ENCODE measurements at places on chromosomes 13 and 19.

GRCh38 chr13:39789451-39789850 is 134.0 kb downstream of the COG6 start:
- DNase-seq = no peak

DNA sequence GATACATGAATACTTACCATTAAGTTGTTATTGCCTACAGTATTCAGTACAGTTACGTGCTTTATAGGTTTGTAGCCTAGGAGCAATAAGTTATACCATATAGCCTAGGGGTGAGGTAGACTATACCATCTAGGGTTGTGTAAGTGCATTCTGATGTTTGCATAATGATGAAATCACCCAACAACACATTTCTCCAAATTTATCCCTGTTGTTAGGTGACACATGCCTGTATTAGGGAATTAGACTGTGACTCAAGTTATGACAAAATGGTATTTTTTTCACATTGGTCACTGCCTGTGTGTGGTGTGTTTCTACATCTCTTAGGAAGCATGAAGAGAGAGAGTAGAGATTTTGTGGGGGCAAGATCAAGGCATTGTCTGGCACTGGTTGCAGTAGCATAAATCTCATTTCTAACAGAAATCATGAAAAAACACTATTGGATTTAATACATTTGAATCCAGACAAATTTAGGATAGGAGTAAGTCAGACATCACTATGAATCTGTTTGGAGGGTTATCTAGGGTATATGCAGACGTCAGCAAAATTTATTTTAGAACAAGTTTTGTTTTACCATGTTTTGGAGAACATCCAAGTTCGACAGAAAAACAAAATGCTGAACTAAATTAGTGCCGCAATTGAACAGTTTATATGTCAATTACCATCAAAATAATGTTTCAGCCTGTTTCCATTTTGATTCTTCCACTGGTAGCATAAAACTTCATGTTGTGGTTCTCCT is 332.1 kb downstream of the LMO7 start:
- no peak for DNase-seq

- no peak for DNase-seq
These were observed 63.0 kb downstream of the ZNF208 start for GRCh38 chr19:21947775-21948174.

DNA sequence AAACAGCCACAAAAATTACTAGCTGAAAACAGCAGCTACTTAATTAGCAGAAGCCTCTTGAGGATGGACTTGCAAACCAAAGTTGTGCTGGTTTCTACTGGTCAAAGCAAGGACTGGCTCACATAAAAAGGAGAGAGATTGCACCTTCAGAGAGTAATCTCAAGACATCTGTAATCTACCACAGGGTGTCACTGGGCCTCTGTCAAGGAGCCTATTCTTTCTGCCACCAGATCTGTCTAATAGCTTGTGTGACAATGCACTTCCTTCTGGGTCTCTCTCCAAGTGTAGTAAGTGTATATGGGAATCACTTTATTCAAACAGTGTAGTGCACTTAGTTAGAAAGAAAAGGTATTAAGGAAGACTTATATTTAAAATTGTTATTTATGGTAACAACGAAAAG is 24.4 kb upstream of the ZNF561 start:
- no peak for DNase-seq

GRCh38 chr13:50561739-50562138 is 281.8 kb downstream of the DLEU7 start:
- no peak for DNase-seq

DNA sequence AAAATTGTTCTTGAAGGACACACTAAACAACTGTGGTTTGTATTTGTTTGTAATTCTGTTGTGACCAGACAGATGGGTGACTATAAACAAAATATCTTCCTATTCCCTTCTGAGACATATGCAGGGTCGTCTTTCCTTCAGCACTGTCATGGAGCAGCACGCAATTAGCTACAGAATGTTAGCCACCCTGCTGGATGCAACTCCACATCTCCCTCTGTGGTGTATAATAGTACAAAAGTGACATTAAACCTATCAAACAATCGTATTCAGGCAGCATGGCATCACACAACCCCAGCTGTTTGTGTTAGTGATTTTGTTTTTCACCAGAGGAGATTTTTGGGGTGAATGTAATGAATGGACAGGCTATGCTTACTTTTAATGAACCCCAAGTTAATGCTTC is 146.2 kb downstream of the GPC6 start:
- no peak for DNase-seq

DNA sequence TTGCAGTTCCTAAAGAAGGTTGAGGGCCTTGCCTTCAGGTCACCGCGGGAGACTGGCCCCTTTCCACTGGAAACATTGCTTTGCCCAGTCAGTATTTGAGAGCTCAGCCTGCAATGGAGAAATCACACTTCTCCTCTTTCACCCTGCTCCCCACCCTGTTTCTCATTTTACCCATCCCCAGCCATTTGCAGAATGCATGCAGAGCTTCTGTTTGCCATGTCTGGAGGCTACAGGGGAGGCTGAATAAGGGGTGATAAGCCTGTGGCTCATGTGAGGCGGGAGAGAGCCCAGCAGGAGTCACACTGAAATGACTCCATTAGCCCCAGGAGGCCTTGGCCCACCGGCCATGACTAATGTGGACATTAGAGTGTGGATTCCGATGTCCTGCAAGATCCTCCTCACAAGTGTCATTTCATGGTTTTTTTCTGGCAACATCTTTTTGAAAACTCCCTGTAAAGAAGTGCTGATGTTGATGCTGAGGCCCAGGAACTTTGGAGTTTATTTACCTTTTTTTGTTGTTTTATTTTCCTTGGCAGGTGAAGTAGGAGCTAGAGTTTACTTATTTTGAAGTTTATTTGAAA is 6.3 kb downstream of the SPINT2 start:
- no peak for DNase-seq

- DNase-seq = peak; percentile 71
These were observed 17.2 kb upstream of the ZBTB7A start for GRCh38 chr19:4083677-4084546.

DNA sequence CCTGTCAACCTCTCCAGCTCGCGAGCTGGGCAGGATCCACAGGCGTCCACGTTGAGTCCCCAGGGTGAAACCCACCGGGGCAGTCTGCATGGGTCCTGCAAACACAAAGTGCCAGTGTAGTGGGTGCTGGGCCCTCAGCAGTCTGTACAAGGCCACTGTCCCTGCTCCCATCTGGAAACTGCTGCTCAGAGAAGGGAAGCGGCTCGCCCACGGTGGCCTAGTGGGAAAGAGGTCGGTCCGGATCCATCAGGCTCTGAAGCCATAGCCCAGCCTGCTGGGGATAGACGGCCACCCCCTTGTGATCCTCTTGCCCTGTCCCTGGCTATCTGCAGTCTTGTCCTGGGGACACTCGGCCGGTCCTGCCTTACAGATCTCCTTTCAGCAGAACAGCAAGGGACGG is 2.6 kb upstream of the DIRAS1 start:
- no peak for DNase-seq

DNA sequence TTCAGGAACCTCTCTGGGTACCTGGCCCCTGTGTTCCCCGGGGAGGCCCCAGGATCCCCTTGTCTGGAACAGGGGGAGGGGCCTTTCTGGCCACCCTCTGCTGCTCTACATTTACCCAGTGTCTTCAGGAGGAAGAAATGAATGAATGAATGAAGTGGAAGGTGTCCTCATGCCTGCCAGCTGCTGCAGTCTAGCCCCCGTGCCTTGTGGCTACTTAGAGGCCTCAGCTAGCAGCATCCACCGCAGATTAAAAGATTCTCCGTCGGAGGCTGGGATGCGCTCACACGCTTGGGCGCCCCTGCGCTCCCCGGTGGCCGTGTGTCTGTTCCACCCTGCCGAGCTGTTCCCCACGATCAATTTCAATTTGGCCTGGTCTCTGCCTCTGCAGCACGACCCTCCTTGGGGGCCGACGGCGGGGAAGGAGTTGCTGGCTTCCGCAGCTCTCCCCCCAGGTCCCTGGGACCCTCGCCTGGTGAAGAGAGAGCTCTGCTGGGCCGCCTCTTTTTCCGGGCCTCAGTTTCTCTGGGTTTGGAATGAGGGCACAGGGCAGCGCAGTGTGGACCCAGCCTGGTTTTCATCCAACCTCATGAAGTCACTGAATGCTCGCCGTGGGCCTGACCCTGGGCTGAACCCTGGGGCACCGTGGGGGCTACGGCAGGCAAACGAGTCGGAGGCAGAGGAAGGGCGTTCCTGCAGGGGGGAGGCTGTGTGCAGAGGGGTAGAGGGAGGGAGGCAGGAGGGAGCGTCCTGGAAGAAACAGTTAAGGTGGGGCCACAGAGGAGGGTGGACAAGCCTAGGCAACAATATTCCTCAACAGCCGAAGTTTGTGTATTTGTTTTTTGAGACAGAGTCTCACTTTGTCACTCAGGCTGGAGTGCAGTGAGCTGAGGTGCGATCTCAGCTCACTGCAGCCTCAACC is 28.3 kb downstream of the EFNA2 start:
- DNase-seq = no peak

- DNase-seq = no peak
These were observed 86.6 kb downstream of the PRR20E start for GRCh38 chr13:57253551-57253950.

GRCh38 chr13:76339649-76340048 is 546.6 kb downstream of the KCTD12 start:
- DNase-seq = no peak

GRCh38 chr19:5078666-5079065 is 109.8 kb downstream of the KDM4B start:
- DNase-seq = no peak

DNA sequence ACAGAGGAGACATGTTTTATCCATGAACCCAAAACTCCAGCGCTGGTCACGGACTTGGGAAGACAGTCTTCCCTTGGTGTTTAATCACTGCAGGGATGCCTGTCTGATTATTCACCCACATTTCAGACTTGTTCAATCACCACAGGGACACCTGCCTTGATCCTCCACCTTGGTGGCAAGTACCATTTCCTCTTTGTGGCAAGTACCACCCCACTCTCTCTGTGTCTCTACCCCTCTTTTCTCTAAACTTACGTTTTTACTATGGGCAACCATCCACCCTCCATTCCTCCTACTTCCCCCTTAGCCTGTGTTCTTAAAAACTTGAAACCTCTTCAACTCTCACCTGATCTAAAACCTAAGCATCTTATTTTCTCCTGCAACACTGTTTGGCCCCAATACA is 16.8 kb downstream of the ZNF83 start:
- no peak for DNase-seq

GRCh38 chr13:107375701-107376340 is 807.9 kb upstream of the ARGLU1 start:
- no peak for DNase-seq

- peak; percentile 58 for DNase-seq
These were observed 40.8 kb downstream of the BBC3 start for GRCh38 chr19:47190167-47190727.

GRCh38 chr13:112441779-112442310 is 65.7 kb downstream of the SPACA7 start:
- DNase-seq = no peak

DNA sequence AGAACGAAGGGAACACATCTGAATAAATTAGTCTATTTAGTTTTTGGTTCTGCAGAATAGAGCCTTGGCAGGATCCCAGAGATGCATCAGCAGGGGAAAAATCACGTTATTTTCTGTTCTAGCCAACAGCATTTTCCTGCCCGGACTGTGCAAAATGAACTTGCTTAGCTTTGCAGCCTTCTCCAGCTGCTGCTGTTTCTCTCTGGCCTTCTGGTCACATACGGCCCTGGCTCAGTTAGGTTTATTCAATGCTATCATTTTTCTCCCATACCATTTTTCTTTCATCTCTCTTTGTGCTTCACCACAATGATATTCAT is 110.4 kb upstream of the KL start:
- no peak for DNase-seq

DNA sequence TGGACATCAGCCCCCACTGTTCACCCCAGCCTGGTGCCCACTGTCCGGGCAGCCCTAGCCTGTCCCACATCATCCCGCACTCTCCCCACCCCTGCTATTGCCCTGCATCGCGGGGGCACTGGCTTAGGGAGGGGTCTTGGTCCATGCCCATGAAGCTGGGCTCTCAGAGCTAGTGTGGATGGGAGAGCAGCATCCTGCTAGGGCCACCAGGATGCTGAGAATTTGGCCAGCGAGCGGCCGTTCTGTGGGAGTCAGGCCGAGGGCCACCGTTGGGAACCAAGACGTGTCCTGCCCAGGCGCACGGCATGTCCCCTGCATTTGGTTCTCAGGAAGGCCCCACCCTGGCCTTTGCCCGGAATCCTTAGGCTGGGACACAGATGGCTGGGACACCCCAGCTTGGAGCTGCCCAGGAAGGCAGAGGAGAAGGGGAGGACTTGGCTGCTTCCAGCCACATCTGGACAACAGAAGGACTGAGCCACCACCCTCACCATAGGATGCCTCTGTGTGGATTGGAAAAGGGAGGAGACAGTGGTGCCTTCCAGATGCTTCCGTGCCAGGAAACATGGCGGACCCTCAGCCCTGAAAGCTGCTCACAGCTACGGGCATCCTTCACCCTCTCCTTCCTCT is 14.6 kb downstream of the ADGRE5 start:
- no peak for DNase-seq

DNA sequence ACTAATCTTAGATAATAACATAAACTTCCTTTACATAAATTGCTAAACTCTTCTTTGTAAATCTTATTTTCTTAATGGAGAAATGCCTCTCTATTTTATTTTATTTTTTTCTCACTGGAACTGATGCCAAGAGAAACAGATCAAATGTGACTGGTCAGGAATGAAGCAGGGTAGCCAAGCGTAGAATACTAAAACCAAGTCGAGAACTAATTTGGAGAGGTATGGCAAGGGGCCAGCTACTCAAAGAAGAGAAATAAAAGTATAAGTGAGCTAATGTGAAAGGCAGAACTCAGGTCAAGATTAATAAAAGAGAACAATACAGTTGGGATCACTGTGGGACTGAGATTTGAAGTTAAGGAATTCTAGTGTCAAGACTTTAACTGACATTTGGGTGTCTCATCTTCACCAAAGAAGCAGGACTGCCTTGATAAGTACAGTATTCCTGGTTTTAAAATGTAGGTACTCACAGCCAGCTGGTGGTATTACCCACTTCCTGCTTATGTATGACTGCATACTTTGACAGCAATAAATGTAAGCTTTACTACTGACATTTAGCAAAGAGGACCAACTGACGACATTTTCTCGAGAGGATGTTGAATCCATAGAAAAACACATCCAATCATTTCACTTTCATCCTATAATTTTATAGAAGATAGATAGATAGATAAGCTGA is 1192.2 kb downstream of the EFNB2 start:
- DNase-seq = no peak

DNA sequence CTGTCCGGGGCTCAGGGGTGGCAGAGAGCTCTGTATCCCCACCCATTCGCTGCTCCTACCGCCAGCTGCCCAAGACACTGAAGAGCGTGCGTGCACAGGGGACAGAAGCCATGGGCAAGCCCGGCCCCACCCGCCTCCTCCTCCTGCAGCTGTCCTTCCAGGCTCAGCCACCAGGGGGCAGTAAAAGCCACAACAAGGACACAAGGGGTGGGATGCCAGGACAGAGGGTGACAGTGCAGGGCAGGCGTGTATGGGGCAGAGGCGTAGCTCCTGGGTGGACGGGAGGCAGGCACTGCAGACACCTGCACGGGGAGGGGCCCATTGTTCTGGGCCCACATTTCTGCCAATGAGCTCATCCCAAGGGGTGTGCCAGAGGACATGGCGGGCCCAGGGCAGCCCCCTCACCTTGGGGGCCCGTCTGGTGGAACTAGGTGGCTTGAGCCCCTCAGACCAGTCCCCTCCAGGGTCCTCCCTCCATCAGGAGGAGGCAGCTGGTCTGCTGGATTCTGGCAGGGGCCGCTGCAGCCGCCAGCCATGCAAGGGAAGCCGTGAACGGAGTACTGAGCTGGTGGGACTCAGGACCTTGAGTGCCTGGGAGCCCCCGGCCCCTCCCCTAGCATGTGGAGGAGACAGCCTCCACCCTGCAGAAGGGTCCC is 61.2 kb downstream of the MLLT1 start:
- DNase-seq = peak; percentile 78

All from CD4-positive, alpha-beta T cell treated with Interleukin-4 for 1 hour (primary cell).